ENCODE measurements at places on chromosomes 16 and 17. TPM values are rescaled to one million over a fixed set of nuclear protein-coding genes. Genes with fewer than 3 reads are reported as not detected.
A peak's percentile ranks its signal among the peaks of the same experiment; 100 is the strongest.

DNA sequence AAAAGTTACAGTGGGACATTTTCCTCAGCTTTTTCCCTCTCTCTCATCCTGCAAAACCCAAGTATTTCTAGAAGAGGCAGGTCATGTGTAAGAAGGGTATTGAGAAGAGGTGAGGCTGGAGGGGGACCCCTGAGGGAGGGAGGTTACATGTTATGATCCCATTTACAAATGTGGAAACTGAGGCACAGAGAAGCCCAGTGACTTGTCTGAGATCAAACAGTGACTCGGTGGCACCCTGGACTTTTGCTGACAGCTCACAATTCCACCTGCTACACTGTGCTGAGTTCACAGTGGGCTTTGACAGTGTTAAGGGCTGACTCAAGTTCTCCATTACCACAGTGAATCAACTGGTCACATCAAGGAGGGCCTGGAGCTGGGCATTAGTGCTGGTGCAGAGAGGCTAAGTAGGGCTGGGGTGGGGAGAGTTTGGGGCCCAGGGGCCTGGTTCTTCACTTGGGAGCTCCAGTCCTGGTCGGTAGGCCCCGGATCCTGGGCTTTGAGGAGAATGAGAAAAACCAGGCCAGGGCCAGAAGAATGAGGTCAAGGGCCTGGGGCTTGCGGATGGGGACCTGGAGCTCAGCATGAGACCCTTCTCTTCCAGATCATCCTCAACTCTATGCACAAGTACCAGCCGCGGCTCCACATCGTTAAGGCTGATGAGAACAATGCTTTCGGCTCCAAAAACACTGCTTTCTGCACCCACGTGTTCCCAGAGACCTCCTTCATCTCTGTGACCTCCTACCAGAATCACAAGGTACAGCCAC, 26.0 kb downstream of the TBX4 start:
- DNase-seq, result no peak

- DNase-seq, result no peak
These were observed 57.4 kb downstream of the PLCG2 start for GRCh38 chr16:81836279-81837054.

- DNase-seq, result peak; percentile 10
These were observed 37.2 kb upstream of the HS3ST3A1 start for GRCh38 chr17:13638855-13639458.

GRCh38 chr16:7492122-7492521, 159.5 kb downstream of the RBFOX1 start:
- DNase-seq, result no peak

- DNase-seq, result no peak
These were observed 18.9 kb downstream of the PSME3IP1 start for GRCh38 chr16:57166951-57167350.

GRCh38 chr16:730666-731509, 4.0 kb downstream of the HAGHL start:
- DNase-seq, result no peak

DNA sequence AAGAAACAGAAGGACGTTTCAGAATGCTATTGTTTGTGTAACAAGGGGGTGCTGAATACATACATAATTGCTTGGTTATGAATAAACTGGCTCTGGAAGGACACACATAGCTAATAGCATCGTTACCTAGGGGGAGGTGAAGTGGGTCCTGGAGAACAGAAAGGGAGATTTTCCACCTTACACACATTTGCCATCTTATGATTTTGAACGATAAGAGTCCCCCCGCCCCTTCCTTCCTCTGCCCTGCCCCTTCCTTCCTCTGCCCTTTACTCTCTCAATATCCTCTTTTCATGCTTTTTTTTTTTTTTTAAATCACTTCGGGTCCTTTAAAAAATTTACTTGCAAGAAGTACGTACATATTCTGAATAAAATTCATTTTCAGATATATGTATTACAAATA, 902 bp upstream of the DHRS7B start:
- DNase-seq, result no peak

- DNase-seq, result no peak
These were observed 74.9 kb upstream of the GNG13 start for GRCh38 chr16:875182-876040.

DNA sequence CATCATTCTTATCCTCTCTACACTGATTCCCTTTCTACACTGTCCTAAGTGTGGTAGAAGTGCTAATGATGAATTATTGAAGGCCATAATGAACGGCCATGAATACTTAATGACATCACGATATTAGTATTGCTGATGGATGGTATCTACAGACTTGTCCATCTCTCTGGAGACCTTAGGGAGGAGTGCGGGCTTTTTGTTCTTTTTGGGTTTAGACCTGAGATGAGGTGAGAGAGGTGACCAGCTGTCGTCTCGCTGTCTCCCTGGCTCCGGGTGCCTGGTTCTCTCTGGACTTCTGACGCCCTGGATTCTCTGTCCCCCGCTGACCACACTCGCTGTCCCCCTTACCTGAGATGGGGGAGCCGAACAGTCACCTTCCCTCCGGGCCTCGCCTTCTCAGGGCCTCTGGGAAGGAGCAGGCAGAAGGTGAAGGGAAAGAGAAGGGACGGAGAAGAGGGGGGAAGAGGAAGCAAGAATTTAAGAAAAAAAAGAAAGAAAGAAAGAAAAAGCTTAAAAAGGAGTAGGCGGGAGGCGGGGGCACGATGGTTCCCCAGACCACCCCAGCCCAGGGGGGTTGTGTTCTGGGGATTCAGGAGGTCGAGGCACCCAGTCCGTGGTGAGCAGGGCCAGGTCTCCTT, 17.1 kb downstream of the SGCA start:
- no peak for DNase-seq

FUS gene
- total RNA-seq, result 423 TPM

ARHGDIG gene
- total RNA-seq, result not detected

RABEP1 gene
- 48.5 TPM for total RNA-seq

RTN4RL1 gene
- total RNA-seq, result 0.45 TPM

KRTAP4-5 gene
- not detected for total RNA-seq

ICAM2 gene
- total RNA-seq, result 2.5 TPM

LLGL2 gene
- total RNA-seq, result 0.14 TPM
